ENCODE measurements at places on chromosomes 3 and 15. TPM values are rescaled to one million over a fixed set of nuclear protein-coding genes. Genes with fewer than 3 reads are reported as not detected.

The LRRK1 gene
- total RNA-seq: 17.0 TPM

The CTXND1 gene
- total RNA-seq: 0.24 TPM

The MNS1 gene
- total RNA-seq: 1.6 TPM

The PFN2 gene
- 19.9 TPM for total RNA-seq

The MOBP gene
- total RNA-seq: not detected

GRCh38 chr3:123284399-123285010 lies 82.8 kb downstream of the SEC22A start:
- no peak overlapping the region for H3K27ac ChIP-seq
- no peak for DNase-seq
- H3K36me3 ChIP-seq: no peaks in the 10 kb centered on the region
- no peaks in the 10 kb centered on the region for H3K27me3 ChIP-seq
- H3K4me1 ChIP-seq: no peaks in the 10 kb centered on the region

DNA sequence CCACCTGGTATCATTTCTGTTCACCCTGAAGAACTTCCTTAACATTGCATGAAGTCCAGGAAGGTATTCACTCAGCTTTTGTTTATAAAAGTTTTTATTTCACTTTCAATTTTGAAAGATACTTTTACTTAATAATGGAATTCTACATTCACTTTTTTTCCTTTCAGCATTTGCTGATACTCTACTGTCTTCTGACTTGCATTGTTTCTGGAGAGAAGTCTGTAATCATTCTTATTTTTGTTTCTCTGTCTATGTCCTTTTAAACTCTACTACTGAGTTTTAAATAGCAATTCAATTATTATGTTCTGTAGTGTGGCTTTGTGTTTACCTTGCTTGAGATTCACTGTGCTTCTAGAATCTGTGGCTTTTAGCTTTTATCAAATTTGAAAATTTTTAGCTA lies 42.4 kb downstream of the MYL3 start:
- DNase-seq: no peak
- no peak overlapping the region for H3K27ac ChIP-seq
- no peaks in the 10 kb centered on the region for H3K27me3 ChIP-seq
- no peak overlapping the region for H3K4me3 ChIP-seq

GRCh38 chr3:188583341-188584161 lies 429.6 kb downstream of the LPP start:
- H3K36me3 ChIP-seq: no peaks in the 10 kb centered on the region
- H3K27ac ChIP-seq: no peak overlapping the region
- no peak for DNase-seq
- H3K4me3 ChIP-seq: no peak overlapping the region

GRCh38 chr3:182327196-182327681 lies 466.1 kb upstream of the ATP11B start:
- DNase-seq: no peak
- no peaks in the 10 kb centered on the region for H3K27me3 ChIP-seq
- no peaks in the 10 kb centered on the region for H3K4me1 ChIP-seq
- no peak overlapping the region for H3K27ac ChIP-seq

- no peak overlapping the region for H3K4me3 ChIP-seq
- no peaks in the 10 kb centered on the region for H3K36me3 ChIP-seq
- H3K27ac ChIP-seq: no peak overlapping the region
- H3K4me1 ChIP-seq: no peaks in the 10 kb centered on the region
Observed at GRCh38 chr3:73349657-73350056, 275.1 kb downstream of the PDZRN3 start.

GRCh38 chr3:5278666-5279065 lies 91.2 kb downstream of the EDEM1 start:
- H3K4me1 ChIP-seq: no peaks in the 10 kb centered on the region
- DNase-seq: no peak
- no peak overlapping the region for H3K4me3 ChIP-seq
- no peaks in the 10 kb centered on the region for H3K27me3 ChIP-seq

All from suprapubic skin (tissue), 4 donors.